ENCODE measurements at places on chromosomes 3 and 15.

- DNase-seq, result no peak
- H3K36me3 ChIP-seq, result peaks cover 3% of the 10 kb centered on the region
- no peak overlapping the region for H3K4me3 ChIP-seq
- no peaks in the 10 kb centered on the region for H3K27me3 ChIP-seq
- H3K27ac ChIP-seq, result no peak overlapping the region
Observed at GRCh38 chr15:42640109-42640508, 64.7 kb downstream of the STARD9 start.

GRCh38 chr3:167502401-167502800 lies 28.6 kb upstream of the SERPINI2 start:
- H3K4me1 ChIP-seq, result no peaks in the 10 kb centered on the region
- DNase-seq, result no peak
- H3K4me3 ChIP-seq, result no peak overlapping the region
- no peak overlapping the region for H3K27ac ChIP-seq
- H3K36me3 ChIP-seq, result no peaks in the 10 kb centered on the region

- no peak overlapping the region for H3K27ac ChIP-seq
- H3K4me3 ChIP-seq, result no peak overlapping the region
- H3K4me1 ChIP-seq, result no peaks in the 10 kb centered on the region
- DNase-seq, result no peak
- no peaks in the 10 kb centered on the region for H3K27me3 ChIP-seq
Observed at GRCh38 chr15:81516012-81516411, 142.0 kb upstream of the TMC3 start.

DNA sequence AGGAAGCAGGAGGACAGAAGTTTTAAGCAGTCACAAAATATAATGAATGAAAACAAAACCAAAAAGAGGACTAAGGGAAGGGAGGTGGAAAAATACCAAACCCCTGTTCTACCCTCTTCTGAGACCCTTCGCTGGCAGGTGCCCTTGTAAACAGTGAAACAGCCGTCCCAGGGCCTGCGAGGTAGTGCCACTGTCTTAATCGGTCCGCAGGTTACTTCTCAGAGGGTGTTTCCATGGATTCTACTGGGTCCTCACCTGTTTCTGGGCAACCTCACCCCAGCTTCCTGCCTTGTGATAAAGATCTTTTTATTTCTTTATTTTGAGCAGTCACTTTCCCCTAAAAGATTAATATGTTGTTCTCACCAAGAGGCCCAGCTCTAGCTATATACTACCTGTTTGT lies 65.3 kb downstream of the SLC30A4 start:
- no peak for DNase-seq
- peak overlapping the region; percentile 96 for H3K4me3 ChIP-seq
- peaks cover 33% of the 10 kb centered on the region for H3K4me1 ChIP-seq
- H3K27me3 ChIP-seq, result no peaks in the 10 kb centered on the region
- peak overlapping the region; percentile 75 for H3K27ac ChIP-seq
- H3K36me3 ChIP-seq, result no peaks in the 10 kb centered on the region

Measured in CD4-positive, CD25-positive, alpha-beta regulatory T cell (primary cell).